ENCODE measurements at places on chromosomes 11 and 22.

GRCh38 chr11:62017878-62018655 lies 50.6 kb upstream of the FTH1 start:
- H3K27ac ChIP-seq = no peak overlapping the region
- no peaks in the 10 kb centered on the region for H3K4me1 ChIP-seq
- no peaks in the 10 kb centered on the region for H3K27me3 ChIP-seq
- no peaks in the 10 kb centered on the region for H3K36me3 ChIP-seq

DNA sequence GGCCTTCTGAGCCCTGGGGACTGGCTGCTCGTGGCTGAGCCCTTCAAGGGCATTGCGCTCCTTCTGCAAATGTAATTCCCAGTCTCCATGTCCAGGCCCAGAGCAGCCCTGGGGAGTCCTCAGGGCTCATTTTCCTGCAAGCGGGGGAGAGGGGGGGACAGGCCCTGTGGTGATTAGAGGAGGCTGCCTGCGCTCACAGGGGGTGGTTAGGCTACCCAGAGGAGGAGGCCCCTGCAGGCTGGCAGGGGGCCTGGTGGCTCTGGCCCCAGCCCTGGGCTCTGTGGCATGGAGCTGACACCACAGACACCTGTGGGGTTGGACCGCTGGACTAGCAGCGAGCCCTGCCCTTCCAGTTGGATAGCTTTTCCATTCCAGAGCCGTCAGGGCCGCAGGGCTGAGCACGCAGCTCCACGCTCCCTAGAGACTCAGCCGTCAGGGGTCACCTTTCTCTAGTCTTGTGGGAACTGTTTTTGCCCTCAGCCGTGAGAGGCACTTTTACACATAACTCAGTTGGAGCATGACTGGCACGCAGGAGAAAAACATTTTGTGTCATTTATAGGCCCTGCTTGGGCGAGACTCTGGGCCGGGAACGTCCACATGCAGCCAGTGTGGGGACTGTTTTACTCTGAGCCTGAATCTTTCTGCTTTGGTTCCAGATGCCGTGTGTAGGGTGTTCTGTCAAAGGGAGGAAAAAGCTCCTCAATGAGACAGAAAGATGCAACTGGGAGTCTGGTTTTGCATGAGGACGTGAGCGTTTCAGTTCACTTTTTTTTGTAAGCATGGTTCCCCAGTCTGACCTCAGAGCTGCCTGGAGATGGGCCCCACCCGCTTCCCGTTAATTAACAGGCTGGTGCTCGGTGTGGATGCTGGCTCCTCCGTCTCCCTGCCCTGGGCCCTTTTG lies 58.1 kb downstream of the LRP5 start:
- no peak overlapping the region for H3K4me3 ChIP-seq
- peaks cover 2% of the 10 kb centered on the region for H3K36me3 ChIP-seq
- H3K27ac ChIP-seq = no peak overlapping the region

GRCh38 chr11:121608545-121609098 lies 155.9 kb upstream of the SORL1-AS1 start:
- H3K27ac ChIP-seq = no peak overlapping the region
- H3K4me3 ChIP-seq = no peak overlapping the region
- peaks cover 20% of the 10 kb centered on the region for H3K36me3 ChIP-seq
- DNase-seq = no peak
- H3K27me3 ChIP-seq = no peaks in the 10 kb centered on the region

GRCh38 chr22:47190957-47191670 lies 428.7 kb downstream of the TBC1D22A start:
- H3K4me3 ChIP-seq = no peak overlapping the region
- no peak overlapping the region for H3K27ac ChIP-seq
- no peaks in the 10 kb centered on the region for H3K27me3 ChIP-seq
- H3K36me3 ChIP-seq = no peaks in the 10 kb centered on the region
- DNase-seq = no peak
- H3K4me1 ChIP-seq = no peaks in the 10 kb centered on the region

DNA sequence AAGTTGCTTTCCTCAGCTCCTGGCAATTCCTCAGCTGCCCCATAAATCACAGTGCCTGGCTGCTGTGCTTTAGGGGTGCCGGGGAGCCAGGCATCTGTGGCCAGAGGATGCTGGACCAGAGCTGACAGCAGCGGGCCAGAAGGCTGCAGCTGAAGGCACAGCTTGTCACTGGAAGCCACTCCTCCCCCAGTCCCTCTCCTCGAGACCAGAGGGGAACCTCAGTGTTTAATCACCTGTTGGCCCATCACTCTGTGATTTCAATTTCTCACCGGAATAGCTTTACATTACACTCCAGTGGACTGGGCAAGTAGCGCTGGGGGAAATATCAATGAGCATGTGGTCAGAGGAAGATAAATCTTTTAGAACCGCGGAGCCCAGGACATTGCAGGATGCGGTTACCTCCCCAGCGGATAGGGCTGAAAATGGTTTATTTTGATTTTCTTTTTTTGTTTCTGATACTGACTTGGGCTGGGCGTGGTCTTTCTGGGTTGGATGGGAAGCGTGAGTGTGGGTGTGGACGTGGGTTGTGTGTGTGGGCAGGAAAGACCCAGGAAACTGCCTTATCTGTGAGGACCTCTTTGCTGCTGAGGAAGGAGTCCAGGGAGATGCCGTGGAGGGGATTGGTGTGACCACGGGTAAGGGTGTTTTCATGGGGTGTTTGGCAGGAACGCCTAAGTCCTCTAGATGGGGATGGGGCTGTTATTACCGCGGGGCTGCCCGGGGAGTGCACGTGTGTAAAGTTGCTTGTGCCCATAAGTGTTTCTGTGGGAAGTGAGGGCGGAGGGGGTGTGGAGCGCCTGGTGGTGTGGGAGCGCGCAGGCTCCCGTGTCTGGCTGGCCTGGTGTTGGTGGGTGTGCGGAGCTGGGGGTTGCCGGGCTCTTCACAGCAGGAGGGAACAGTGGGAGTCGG lies 4.0 kb downstream of the DAGLA start:
- no peaks in the 10 kb centered on the region for H3K36me3 ChIP-seq
- H3K4me1 ChIP-seq = peaks cover 3% of the 10 kb centered on the region
- no peak overlapping the region for H3K27ac ChIP-seq
- no peak for DNase-seq
- no peak overlapping the region for H3K4me3 ChIP-seq

- peak overlapping the region; percentile 95 for H3K27ac ChIP-seq
- H3K27me3 ChIP-seq = no peaks in the 10 kb centered on the region
- peaks cover 33% of the 10 kb centered on the region for H3K36me3 ChIP-seq
- H3K4me1 ChIP-seq = peaks cover 26% of the 10 kb centered on the region
Observed at GRCh38 chr22:49962012-49962750, 1.6 kb downstream of the PIM3 start.

DNA sequence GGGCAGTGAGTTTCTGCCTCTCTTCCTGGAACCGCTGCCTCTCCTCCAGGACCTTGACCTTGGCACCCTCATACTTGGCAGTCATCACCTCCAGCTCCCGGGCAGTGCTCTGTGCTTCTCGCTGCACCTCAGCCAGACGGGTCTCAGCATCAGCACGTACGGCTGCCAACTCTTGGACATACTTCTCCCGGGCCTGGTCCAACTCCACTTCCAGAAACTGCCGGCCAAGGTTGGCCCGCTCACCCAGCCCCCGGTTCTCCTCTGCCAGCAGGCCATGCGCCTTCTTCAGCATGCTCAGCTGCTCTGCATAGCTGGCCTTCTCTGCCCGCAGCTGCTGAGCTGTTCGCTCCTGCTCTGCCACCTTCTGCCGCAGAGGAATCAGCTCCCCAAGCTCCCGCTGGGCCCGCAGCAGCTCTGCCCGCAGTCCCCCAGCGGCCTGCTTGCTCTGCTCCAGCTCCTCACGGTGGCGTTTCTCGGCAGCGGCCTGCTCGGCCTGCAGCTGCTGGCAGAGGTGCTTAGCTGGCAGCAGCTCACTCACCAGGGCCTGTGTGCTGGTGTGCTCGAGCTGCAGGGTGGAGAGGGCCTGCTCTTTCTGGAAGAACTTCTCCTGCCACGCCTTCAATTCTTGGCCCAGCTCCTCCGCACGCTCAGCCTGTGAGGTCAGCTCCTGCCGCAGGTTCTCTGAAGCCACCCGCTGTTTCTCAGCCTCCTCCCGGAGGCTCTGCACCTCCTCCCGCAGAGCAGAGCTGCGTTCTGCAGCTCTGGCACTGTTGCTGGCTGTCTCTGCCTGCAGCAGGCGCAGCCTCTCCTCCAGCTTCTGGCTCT lies 14.4 kb downstream of the IL18BP start:
- no peaks in the 10 kb centered on the region for H3K27me3 ChIP-seq
- H3K36me3 ChIP-seq = peaks cover 12% of the 10 kb centered on the region
- no peak overlapping the region for H3K4me3 ChIP-seq
- H3K27ac ChIP-seq = no peak overlapping the region
- no peaks in the 10 kb centered on the region for H3K4me1 ChIP-seq

DNA sequence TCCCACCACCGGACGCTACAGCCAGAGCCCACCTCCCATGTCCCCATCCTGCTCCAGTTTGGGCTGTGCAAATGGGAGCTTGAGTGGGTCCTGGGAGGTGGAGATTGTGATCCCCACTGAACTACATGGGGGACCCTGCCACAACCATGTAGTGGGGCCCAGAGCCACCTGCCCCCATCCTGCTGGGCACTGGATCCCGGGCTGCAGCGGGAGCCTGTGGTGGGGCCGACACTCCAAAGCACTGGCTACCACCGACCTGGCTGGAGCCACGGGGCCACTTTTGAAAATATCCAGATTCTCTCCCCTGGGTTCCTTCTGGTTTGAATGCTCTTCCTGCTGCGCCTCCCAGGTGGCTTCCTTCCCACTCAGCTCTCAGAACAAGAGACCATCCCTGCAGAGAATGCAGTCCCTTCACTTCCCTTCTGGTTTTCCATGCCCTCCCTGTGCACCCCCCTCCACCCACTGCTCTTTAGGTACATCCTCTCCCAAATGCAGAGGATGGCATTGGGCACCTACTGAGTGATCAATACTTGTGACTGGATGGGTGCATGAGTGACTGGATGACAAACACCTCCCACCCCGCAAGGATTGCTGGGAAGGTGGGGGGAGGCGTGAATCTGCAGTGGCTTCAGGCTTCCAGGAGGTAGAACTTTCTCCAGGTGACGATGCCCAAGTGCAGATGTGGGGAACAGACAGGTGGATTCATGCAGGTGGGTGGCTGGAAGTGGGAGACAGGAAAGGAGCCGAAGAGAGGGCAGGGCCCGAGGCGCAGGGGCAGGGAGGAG lies 846 bp upstream of the UNC93B1 start:
- no peaks in the 10 kb centered on the region for H3K27me3 ChIP-seq
- no peak for DNase-seq
- H3K4me3 ChIP-seq = peak overlapping the region; percentile 78
- peak overlapping the region; percentile 60 for H3K27ac ChIP-seq
- H3K36me3 ChIP-seq = no peaks in the 10 kb centered on the region

DNA sequence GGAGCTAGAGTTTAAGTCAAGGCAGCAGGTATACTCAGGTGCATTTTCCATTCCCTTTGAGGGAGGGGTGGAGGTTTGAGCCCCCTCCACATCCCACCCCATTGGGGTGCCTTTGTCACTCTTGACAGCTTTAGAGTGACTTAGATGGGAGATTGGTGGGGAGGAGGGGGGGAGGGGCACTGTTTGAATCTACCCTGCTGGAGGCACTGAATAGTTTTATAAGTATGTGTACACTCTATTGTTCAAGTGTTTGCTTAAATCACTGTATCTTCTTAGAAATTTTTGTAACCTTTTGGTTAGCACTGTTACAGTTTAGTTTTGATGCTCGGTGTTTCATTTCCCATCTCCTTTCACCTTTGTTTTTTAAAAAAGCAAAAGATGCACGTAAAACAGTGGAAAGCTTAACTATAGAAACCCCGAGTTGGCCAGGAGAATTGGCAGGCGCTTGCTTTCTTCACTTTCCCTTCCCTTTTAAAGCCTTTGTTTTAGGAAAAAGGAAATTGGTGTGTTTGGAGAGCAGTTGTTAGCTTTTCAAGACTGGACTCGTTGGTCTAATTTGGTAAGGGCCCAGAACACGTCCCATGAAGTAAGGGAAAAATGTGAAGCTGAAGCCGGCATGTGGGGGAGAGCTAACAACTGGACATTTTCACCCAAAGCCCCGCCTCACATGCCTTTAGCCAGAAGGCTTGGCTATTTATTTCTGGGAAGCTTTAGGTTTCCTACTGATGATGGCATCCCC lies 42.8 kb downstream of the TNRC6B start:
- H3K27me3 ChIP-seq = no peaks in the 10 kb centered on the region
- H3K27ac ChIP-seq = no peak overlapping the region
- H3K4me3 ChIP-seq = no peak overlapping the region

- H3K36me3 ChIP-seq = no peaks in the 10 kb centered on the region
- peak; percentile 22 for DNase-seq
- peaks cover 20% of the 10 kb centered on the region for H3K4me1 ChIP-seq
Observed at GRCh38 chr11:2270322-2271076, at the start of gene ASCL2. Gene ASCL2, minus strand, starts transcription at chr11:2270588. Its CDS starts 256 bp downstream, at chr11:2270332.

Measured in activated naive CD8-positive, alpha-beta T cell treated with anti-CD3 and anti-CD28 coated beads for 36 hours (primary cell).